ENCODE measurements at places on chromosomes 3 and 15.

- peak; percentile 74 for DNase-seq
These were observed 23.5 kb upstream of the CLN6 start for GRCh38 chr15:68252925-68253534.

- DNase-seq = no peak
These were observed 28.2 kb upstream of the OR4F6 start for GRCh38 chr15:101775136-101775535.

- no peak for DNase-seq
These were observed 2.4 kb upstream of the STT3B start for GRCh38 chr3:31530039-31530959.

- DNase-seq = no peak
These were observed 349 bp downstream of the PPIB start for GRCh38 chr15:64162478-64162868.

GRCh38 chr3:33211444-33211843 is 7.2 kb downstream of the SUSD5 start:
- peak; percentile 93 for DNase-seq

DNA sequence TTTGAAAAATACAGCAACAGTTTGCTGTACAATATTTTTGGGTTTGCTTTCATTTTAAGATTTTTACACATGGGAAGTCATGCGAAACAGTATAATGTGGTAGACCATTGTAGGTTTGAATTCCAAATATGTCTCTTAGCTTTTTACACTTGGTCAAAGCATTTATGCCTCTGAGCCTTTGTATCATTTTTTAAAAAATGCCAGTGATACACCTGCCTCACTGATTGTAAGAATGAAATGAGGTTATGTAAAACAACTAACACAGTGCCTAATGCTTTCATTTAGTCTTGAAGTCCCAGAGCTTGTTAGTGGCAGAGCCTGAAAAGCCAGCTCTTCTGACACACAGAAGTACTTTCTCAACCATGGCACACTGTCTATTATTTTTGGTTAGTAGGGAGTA is 202.0 kb downstream of the UBE2E2 start:
- no peak for DNase-seq

GRCh38 chr15:52101542-52102323 is 10.8 kb downstream of the BCL2L10 start:
- DNase-seq = no peak

DNA sequence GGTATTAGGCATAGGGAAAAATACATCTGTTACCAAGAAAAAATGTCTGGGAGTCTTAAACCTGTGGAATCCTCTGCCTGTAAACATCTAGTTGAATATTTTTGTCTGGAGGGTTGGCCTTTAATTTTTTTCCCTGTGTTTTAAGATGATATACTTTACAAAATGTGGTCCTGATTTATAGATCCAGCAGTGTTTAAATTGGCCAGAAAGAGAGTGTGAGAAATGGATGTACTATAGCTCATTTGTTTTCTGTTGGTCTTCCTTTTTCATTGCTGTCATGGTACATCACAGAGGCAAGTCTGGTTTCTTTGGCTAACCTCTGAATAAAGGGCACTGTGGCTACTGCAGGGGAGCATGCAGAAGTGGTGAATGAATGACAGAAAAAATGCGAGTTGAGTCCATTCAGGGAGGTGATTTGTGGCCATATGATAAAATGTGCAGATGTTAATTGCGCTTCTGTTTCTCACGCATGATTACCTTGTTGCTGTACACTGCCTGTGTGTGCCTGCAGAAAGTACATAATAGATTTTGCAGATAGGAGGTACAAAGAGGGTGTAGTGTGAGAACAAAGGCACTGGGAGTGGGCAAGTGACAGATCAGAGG is 150.0 kb downstream of the NFKBIZ start:
- no peak for DNase-seq

- peak; percentile 55 for DNase-seq
These were observed 26.7 kb downstream of the SLC2A2 start for GRCh38 chr3:170999737-171000242.

GRCh38 chr3:21798356-21799088 is 47.5 kb upstream of the ZNF385D start:
- DNase-seq = no peak

- DNase-seq = no peak
These were observed 2.5 kb downstream of the SNRK start for GRCh38 chr3:43288850-43289249.

DNA sequence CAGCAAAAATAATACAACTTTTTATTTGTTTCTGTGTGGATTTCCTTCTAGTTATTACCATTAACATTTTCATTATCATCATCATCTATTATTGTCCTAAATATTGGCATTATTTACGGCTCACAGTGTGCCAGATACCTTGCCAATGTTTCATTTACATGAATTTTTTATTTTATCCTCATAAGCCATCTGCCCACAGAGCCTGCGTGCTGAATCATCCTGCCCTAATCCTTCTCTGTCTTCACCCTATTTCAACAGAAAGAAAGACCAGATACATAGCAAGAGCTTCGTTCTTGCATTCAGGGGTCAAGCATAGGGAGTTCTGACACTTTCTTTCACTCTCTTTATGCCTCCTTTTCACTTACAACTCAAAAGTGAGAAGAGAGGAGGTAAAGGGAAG is 82.0 kb downstream of the KCNMB2 start:
- no peak for DNase-seq

DNA sequence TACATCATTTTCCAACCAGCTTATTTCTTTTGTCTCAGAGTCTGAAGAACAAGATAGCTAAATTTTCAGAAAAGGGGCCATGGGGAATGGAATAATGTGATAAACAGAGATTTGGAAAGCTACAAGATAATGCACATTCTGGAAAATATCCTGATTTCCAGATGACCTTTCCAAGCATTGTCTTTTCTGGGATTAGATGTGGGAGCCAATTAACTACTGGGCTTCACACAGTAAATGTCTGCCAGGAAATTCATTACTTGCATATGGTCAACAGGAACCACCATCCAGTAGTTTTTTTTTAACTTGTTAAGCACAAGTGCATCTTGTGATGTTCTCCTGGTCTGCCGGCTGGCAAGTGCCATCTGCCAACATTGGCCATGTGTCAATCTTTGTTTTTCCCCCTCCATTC is 131.1 kb upstream of the BFSP2 start:
- DNase-seq = no peak

DNA sequence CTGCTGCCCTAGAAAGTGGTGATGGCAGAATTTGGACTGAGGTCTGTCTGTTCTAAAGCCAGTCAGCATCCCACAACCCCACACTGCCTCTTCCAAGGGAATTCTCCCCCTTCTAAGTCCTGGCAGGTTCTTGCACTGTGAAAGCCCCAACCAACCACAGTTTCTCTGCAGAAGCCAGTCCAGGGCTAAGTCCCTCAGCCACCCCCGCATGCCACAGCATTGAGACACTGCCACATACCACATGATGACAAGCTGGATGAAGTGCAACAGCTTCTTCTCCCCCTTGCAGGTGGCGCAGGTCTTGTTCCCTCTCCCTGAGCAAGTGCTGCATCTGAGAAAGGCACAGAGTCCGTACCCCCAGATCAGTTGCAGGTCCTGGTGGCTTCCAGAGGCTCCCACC is 18.6 kb downstream of the SSUH2 start:
- no peak for DNase-seq

DNA sequence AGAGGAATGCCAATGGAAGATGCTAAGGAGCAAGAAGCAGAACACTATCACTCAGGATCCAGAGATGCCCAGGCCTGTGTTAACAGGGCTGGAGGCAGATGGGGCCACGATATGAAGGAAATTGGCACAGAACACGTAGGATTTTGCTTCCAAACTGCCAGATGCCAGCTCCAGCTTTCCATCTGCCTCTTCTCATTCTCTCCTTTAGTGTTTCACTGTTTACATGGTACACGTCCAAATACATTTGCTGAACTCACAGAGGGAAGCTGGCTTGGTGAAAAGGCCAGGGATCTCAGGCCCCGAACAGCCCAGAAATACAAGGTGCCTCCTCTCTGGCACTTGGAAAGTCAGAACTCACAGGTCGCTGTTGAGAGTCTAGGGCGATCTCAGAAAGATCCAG is 187.0 kb downstream of the NTRK3 start:
- DNase-seq = no peak

DNA sequence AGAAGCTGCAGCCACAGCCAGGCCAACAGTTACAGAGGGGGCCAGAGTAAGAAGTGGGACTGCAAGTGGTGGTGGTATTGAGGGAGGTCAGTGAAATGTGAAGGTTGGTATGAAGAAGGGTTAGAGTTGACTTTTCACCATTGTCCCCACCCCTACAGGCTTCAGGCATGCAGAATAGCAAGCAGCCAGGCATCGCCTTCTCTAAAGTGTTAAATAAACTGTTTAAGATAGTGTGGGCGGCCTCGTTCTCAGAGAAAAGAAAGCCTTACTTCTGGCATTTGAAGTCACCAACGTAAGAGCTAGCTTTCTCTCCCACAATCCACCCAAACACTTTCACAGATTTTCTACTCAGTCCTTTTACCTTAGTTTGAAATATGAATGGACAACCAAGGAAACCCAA is 230.0 kb upstream of the CTDSPL start:
- no peak for DNase-seq

- no peak for DNase-seq
These were observed 53.9 kb downstream of the ROPN1B start for GRCh38 chr3:126022741-126023359.

DNA sequence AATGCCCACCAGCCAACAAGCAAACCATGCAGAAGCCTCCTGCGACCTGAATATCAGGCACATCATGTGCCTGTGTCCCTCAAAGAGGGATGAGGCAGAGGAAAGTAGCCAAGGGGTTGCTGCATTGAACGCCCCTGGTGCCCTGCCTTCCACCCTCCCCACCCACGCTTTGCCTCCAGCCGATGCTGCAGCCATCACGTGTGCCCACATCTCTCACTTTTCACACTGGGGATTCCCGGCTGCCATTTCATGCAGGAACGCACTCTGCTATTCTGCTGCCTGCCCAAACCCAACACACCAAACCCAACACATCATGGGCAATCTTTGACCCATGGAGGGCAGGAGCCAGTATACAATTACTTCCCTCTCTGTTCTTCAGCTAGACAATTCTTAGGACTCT is 462.2 kb upstream of the PROK2 start:
- no peak for DNase-seq

- no peak for DNase-seq
These were observed 390.3 kb upstream of the DPH6 start for GRCh38 chr15:35936284-35936683.

DNA sequence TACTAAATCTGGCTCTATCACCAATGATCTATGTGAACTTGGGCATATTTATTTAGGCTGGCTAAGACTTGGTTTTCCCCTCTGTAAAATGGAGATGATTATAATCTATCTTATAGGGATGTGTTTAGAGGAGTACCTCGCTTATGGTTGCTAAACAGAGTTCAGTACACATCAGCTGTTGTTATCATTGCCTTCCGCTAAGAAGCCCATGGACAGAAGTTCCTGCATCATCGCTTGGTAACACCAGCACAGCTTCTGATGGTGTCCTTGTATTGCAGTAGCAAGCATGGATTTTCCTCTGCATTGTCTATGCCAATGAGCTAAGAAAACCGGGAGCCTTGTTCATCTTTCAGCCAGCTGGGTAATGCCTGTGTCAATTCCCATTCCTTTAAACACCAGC is 73.1 kb upstream of the LRTM1 start:
- DNase-seq = no peak

Data from dermis microvascular lymphatic vessel endothelial cell (primary cell).